Activated CD8-positive, alpha-beta memory T cell treated with anti-CD3 and anti-CD28 coated beads for 1 hour (primary cell): ENCODE measurements at places on chromosomes 1 and 21.

DNA sequence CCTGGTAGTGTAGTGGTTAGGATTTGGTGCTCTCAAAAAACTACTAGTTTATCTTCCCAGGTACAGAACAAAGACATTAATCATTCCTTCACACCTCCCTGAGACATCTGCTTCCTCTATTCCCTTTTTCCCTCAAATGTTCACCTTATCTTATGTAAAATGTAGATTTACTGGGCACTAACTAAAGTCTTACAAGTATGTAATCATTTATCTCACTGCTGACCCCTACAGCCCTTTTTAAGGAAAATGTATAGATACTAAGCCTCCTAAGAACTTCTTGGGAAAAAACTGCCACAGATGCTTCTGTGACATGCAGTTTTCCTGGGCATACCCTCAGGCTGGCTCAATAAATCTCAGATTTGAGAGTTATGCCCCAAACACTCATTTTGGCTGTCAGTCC is 50.8 kb upstream of the NEK7 start:
- DNase-seq, result no peak

DNA sequence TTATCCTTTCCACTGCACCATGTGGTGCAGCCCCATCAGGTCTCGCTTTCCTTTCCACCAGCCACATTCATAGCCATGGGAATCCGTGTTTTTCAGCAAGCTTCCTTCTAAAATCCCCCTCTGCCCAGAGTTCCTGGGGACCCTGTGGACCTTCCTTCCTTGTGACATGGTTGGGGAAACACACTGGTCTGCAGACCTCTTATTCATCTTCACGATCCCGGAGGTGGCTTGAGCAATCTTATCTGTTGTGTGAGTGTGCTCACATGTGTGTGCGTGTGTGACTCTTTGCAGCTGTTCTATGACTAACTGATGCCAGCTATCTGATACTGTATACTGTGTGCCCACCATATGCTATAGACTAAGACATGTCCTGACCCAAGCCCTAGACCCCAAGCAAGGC is 15.6 kb upstream of the IL10 start:
- DNase-seq, result no peak

- no peak for DNase-seq
Observed at GRCh38 chr1:85243372-85243771, 16.1 kb downstream of the C1orf52 start.

- DNase-seq, result no peak
Observed at GRCh38 chr1:47823040-47823808, 174.0 kb downstream of the TRABD2B start.

- no peak for DNase-seq
Observed at GRCh38 chr1:241096982-241097381, 260.0 kb downstream of the RGS7 start.

- DNase-seq, result no peak
Observed at GRCh38 chr1:8394456-8395321, 76.8 kb downstream of the SLC45A1 start.

GRCh38 chr21:44805859-44806258 is 4.2 kb upstream of the UBE2G2 start:
- DNase-seq, result no peak
